NCI-H446 (cell line): ENCODE measurements at places on chromosomes 4 and X.

- DNase-seq = no peak
These were observed 161.7 kb downstream of the EMCN start for GRCh38 chr4:100356172-100356571.

DNA sequence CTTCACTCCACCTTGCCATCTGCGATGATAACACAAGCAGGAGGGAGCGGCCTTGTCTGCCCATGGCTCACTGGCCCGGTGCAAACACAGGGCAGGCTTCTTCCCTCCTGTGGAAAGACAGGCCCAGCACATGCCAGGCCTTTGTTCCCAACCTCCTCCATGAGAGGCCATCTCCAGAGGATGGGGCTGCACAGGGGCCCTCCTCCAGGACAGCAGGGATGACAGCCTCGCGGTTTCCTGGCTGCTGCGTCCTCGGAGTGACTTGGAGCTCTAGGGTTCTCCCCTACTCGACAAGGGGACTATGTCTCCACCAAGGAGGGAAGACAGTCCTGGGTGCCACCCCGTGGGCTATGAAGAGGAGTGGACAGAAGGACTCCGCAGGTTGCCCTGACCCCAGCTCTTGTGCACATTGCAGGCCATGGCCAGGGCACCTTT lies 21.8 kb downstream of the RNF212 start:
- no peak for DNase-seq

- no peak for DNase-seq
These were observed 52.5 kb upstream of the PITX2 start for GRCh38 chr4:110675426-110675825.

GRCh38 chrX:83469551-83469950 lies 38.5 kb upstream of the POU3F4 start:
- DNase-seq = no peak

GRCh38 chr4:184988611-184989010 lies 29.7 kb upstream of the HELT start:
- no peak for DNase-seq

GRCh38 chr4:21806991-21807390 lies 141.6 kb downstream of the KCNIP4 start:
- DNase-seq = no peak

DNA sequence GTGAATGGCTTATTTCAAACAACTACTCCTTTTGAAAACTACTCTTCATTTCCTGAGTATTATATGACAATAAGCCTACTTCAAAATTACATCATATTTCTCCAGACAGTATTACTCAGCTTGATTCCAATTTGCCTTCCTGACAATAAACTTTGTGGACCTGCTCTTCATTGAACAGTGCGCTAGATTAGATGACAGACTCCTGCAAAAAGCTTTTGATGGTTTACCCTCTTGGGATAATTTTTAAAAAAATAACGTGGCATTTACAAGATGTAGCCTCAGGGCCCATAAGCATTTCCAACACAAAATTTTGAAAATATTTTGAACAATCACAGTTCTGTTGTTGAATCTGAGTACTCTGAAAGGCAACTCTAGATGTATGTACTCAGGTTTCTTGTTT lies 25.9 kb downstream of the MGAT4D start:
- DNase-seq = no peak

DNA sequence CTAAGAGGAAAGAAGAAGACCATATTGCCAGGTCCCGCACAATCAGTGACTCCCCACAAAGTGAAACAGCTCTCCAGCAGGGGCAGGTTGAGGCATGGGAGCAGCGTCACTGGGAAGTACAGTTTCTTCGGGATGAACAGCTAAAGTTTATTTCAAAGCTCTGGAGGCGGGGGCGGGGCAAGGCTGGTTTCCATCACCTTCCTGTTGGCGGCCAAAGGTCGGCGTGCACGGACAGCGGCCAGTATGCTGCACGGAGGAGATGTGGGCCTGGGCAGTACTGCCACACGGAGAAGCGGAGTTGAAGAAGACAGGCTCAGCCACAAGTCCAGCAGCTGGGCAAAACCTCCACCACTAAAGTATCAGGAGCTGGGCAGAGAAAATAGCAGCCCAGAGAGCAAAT lies 951 bp upstream of the ZNF518B start:
- no peak for DNase-seq

DNA sequence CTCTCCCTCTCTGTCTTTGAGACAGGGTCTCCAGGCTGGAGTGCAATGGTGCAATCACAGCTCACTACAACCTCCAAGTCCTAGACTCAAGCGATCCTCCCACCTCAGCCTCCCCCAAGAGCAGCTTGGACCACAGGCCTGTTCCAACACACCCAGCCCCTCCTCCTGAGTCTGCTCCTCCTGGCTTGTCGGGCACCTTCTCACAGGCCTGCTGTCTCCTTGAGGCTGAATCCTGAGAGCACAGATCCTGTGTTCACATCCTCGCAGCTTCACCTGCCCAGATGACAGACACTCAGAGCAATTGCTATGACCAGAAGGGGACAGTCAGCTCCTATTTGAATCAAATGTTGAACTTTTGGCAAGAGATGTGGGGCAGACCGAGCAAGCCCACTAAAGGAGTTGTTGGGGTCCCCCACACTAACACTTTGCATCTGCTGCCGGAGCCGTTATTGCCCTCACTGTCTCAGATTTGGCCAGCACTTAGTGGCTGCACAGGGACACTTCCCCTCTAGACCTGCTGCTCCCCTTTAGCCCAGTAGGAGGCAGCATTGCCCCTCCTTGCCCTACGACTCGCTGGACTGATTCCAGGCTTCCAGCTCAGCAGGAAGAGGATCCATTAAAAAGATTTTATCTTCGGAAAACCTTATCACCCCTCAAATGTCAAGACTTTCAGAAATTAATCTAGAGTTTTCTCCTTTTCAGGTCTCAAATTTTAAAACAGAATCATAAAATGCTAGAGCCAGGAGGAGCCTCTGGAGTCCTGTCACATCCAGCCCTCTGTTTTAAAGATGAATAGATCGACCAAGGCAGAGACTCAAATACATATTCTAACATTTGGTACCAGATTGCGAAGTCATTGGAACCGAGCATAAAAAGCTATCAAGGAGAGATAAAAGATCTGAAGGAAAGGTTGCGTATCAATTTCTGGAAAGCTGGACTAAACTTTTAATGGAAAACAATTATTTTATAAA lies 113.7 kb downstream of the USP46 start:
- DNase-seq = peak; percentile 33

- no peak for DNase-seq
These were observed 348.5 kb upstream of the SFRP2 start for GRCh38 chr4:154137320-154137905.

- DNase-seq = no peak
These were observed 121.1 kb downstream of the SPATA18 start for GRCh38 chr4:52172166-52172565.

- no peak for DNase-seq
These were observed 33.0 kb downstream of the NOP14 start for GRCh38 chr4:2930135-2930757.

DNA sequence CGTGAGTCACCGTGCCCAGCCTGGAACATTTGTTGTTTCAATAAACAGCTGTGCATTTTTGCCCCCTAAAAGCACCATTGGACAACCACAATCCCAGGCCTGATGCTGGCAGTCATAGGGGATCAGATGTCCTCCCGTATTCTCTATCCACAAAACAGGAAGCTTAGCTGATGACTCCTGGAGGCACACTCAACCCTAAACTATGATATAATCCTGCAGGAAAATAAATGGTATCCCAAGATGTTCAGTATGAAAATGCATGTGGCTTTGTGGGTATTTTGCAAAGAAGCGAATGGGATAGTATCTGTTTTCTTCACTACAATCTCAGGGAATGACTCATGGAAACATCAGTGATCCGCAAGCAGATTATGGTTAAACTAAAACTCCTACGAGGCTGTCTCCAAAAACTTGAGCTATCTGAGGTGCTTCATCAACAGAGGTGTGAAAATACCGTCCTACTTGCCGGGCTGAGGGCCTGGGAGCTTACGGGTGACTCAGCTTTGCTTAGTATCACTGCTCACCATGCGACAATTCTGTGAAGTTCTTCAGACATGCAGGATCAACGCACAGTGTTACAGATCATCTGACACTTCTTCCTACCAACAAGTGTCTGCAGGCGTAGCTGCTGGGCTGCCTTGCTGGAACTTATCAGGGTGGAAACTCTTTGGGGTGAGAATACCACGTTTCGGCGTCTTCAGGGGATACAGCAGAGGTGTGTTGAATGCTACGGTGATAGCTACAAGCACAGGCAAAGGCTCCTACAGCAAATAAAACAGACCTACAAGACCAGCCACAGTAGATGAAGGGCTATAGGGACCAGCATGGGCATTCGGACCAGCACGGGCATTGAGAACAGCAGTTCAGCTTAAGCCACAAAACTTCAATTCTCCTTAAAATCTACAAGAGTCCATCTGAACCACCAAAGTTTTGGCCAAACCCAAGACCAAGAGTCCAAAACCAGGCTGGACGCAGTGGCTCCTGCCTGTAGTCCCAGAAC lies 148.5 kb downstream of the DHRSX start:
- no peak for DNase-seq

- DNase-seq = no peak
These were observed 343.2 kb upstream of the KLF3 start for GRCh38 chr4:38320833-38321232.

GRCh38 chr4:113499696-113500095 lies 261.8 kb downstream of the CAMK2D start:
- DNase-seq = no peak

DNA sequence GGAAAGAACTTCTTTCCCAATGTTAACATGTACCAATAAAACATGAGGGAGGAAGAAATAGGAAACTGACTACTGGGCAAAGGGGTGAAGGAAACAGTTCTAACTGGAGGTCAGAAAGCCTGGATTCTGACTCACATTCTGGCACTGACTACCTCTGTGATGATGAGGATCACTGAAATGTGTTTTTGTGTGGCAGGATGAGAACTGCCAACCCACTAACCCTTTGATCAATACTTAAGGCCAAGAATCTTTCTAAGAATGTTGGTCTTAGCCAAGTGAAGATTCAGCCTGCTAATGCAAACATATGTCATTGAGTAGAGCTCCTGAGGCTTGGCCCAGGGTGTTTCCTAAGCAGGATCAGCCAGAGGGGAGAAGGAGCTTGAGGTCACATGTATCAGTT lies 4.6 kb downstream of the ALAS2 start:
- DNase-seq = no peak

DNA sequence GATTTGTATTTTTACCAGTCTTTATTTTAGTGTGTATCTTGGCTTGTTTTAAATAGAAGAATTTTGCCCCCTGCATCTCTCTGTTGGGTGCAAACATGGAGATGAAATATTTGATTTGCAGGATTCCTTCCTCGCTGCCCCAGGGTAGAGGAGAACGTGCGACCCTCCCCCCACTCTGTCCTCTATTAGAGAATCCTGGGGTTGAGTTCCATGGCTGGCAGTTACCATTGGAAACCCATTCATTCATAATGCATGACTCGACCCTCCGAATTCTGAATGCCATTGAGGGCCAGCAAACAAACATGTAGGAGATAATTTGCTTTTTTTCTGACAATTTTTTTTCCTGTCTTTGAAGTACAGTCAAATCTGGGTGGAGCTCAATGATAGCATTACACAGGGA lies 53.7 kb downstream of the TRIM2 start:
- no peak for DNase-seq

DNA sequence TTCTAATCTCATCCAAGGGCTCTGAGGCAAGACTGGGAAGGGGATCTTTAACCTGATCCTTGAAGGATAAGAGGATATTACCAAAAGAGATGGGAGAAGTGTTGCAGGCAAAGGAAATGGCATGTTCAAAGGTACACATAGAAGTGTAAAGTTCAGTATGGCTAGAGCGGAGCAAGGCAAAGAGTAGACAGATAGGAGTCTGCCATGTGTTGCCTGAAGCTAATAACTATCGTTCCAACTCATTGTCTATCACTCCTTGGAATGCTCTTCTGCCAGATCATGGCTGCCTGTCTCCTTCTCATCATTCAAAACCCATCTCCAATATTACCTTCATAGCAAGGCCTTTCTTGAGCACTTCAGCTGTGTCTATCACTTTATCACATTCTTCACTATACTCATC lies 55.2 kb upstream of the IL1RAPL2 start:
- no peak for DNase-seq

DNA sequence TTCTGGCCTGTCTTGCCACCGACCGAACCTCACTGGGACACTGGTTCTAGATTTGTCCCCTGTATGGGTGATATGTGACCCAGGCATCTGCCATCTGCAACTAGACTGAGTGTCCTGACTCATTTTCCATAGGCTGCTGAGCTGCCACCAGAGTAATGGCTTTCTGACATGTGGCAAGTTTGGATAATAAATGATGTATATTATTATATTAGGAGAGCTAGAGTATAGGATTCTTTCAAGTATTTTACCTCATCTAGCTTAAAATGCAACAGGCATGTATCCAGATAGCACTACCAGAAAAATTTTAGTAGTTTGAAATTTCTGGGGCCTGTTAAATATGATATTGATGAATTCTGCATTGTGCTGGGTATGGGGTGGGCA lies 15.8 kb upstream of the PGRMC2 start:
- no peak for DNase-seq

DNA sequence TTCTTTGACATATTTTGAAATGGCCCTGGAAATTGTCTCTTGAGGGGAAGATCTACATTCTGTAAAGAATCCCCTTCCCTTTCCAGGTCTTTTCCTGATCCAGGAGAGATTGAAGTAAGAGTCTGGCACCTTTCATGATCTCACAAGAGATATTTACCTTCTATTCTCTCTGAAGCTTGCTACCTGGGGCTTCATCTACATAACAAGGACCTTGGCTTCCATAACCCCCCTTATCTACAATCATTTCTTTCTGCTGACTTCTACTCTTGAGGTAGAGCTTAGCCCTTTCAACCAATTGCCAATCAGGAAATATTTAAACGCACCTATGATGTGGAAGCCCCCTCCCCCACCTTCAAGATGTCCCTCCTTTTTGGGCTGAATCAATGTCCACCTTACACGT lies 383.7 kb upstream of the MAGEB18 start:
- DNase-seq = no peak

DNA sequence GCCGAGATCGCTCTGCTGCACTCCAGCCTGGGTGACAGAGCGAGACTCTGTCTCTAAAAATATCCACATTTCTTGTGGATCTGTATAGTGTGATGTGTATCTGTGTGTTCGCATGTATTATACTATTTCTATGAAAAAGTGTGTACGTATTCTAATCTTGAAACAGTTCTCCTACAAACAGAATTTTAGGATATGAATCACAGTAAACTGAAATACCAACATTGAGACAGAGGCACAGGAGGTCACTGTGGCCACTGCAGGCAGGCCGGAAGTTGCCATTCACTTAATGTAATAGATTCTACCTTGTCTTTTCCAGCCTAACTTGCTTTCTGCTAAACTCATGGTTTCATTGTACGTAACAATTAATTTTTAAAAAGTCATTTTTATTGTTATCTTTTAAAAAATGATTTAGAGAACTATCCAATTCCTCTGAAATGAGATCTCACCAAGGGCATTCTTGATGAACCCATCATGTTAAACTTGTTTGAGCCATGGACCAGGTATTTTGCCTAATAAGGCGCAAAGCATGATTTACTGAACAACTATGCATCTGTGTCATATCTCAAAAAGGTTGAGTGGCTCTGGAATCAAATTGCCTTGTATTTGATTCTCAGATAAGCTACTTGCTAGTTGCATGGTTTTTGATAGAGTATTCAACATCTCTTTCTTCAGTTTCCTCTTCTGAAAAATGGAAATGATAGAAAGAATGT lies 154.9 kb upstream of the GYPA start:
- no peak for DNase-seq
